MCF 10A (cell line): ENCODE measurements at places on chromosomes 6 and 20.

GRCh38 chr20:17771206-17772004, 71.6 kb downstream of the BANF2 start:
- DNase-seq = no peak

- no peak for DNase-seq
These were observed 15.8 kb downstream of the ADNP start for GRCh38 chr20:50915424-50915823.

DNA sequence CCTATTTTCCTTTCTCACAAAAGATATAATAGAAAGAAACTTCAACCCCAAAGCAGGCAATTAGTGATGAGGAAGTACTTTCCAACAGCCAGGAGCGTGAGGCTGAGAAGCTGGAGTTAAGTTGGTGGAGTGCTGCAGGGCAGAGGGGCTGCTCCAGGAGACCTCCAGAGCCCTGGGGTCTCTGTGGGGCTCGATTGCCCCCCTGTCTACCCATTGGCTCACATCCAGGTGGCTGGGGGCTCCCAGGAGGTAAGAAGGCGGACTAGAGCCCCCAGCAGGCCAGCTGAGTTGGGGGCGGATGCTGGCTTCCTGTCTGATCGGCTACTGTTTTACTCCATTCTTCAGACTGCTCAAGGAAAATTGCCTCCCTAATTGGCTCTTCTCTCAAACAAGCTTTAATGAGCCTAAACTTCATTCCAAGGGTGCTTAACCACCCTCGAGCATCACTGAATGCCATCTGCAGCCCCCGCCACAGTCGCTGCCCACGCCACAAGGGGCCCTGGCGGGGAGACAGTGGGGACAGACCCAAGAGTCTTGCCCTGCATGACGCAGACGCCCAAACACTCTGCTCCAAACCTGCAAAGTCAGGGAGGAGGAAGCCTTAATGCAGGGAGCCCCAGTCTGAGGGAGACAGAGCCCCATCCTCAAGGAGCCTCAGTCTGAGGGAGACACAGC, 78.6 kb downstream of the MDGA1 start:
- DNase-seq = no peak

- no peak for DNase-seq
These were observed 42.2 kb upstream of the FOXP4 start for GRCh38 chr6:41503827-41504465.

GRCh38 chr6:53134601-53135235, 13.9 kb downstream of the GCM1 start:
- no peak for DNase-seq

DNA sequence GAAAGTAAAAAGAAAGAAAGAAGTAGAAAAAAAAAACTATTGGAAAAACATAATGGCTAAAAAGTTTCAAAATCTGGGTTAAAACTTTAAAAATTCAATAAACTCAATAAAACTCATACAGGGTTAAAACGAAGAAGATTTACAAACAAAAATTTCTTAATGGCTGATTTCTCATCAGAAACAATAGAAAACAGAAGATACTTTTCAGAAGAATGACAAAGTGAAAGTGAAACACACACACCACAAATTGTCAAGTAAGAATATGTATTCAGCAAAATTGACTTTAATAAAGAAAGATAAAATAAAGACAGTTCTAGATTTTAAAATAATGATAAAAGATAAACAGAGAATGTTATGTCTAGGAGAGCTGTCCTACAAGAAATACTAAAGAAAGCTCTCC, 618.9 kb upstream of the GJE1 start:
- DNase-seq = no peak

DNA sequence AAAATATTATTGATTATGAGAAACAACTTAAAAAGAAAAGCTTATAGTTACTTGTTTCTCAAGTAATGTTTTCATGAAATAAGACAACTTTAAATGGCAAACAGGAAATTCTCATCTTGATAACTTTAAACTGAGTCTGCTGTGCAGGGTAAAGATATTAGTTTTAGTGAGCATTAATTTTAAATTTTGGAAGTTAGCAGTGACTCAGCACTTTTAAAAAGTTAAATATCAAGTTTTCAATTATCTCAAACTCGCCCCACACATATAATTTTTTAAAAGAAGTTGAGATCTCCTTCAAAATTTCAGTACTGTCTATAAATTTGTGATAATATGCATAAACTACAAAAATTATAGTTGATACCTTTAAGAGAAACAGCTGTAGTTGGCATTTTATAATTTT, 337.3 kb upstream of the NT5E start:
- no peak for DNase-seq

DNA sequence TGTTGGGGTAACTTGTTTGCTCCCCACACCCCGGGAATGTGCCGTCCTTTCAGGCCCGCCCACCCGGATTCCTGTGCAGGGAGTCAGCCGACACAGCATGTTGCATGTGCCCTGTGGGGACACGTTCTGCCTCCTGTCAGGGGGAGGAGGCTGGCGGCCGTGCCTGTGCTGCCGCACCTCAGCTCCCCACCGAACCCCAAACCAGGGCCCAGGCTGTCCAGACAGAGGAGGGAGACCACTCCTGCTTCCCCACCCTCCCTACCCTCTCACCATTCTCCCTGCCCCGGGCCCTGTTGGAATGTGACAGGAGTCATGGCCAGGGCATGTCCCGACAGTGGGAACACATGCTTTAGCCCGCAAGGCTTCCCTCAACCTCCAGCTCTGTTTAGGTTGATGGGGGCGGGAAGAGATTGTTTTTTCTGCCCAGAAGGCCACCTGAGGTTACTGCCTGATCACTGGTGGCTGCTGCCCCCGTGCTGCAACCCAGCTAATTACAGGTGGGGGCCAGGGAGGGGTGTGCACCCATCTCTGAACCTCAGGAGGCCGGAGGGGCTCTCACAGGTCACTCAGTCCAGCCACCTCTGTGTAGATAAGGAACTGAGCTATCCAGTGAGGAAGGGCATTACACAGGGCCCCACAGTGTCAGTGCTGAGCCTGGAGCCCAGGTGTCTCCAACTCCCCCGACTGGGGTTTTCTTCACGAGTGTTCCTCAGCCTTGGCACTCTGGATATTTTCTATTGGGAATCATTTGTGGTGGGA, 13.6 kb downstream of the LRRC73 start:
- DNase-seq = peak; percentile 88

DNA sequence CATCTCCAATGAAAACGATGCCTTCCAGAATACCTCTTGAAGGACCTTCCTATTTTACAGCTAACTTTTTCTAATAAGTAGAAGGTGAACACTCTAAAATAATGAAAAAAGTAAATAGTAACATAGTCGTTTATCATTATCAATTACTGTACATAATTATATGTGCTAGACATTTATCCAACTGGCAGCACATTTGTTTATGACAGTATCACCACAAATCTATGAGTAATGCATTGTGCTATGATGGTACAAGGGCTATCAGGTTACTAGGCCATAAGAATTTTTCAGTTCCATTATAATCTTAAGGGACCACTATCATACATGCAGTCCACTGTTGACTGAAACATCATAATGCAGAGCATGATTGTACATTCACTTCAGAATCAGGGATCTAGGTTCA, 68.4 kb downstream of the ATG5 start:
- peak; percentile 25 for DNase-seq

- DNase-seq = no peak
These were observed 152.6 kb upstream of the EXOC2 start for GRCh38 chr6:845566-845965.

DNA sequence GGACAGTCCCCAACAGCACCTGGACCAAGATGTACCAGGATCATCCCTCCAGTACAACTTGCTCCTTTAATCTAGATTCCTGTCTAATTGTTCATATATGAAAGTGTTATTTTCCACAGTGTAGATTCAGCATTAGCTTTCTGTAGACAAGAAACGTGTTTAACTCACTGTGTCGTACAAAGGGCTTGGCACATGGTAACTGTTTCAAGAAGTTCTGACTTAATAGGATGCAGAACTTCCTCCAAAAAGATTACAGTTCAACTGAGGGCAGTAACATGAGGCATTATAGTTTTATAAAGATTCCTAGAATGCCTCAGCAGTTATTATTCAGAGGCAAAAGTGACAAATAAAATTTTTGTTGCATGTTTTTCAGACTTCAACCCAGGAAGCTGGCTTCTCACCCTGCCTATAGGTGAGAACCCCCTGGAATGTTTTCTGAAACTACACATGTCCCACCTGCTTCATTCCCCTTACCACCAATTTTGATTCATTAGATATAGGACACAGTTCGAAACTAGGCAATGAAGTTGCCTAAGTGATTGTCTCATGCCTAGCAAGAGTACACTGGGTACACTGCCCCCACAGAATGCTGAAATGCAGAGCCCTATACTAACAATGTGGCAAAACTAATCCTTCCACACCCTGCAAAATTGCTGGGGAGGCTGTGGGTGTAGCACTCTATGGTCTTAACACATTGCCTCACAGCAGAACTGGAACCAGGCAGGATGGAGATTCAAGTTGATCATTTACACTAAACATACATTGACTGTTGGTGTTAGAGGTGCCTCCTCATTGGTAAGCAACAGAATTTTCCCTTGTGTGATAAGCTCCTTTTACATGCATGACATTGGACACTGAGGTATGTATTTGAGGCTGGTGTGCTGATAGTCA, 22.6 kb upstream of the SH3BGRL2 start:
- no peak for DNase-seq

DNA sequence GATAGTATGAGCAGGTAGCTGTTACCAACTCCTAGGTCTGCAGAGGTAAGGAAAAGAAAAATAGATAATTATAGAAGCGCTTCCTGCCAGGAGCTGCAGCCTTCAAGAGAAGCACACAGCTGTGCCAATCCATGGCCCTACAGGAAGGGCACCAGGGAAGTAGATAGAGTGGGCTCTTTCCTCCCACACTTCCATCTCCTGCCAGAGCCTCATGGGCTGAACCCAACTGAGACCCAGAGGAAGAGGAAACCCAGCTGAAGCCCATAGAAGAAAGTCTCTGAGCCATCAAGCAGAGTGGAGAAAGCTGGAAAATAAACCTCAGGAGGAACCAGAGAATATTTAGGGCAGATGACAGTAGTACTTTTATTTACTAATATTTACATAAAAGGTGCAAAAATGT, 146.7 kb upstream of the ATXN1 start:
- DNase-seq = no peak

DNA sequence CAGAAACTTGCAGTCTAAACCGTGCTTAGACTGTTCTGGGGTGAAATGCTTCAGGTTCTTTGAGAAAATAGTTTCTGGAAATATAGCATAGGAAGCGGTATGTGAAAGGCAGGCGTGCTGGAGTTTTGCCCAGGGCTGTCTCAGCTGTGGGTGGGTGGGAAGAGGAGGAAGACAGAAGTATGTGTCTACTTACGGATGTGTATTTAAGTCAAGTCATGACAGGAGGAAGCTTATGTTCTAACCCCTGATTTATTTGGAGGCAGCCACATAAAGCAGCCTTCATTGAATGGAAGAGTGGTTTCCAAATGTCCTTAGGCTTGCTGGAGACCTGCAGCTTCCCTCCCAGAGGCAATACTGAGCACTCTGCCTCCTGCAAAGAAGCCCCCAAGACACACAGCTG, 345.8 kb upstream of the PRND start:
- peak; percentile 27 for DNase-seq

- no peak for DNase-seq
These were observed 596.1 kb upstream of the NRSN1 start for GRCh38 chr6:23529902-23530301.

- no peak for DNase-seq
These were observed 454.4 kb downstream of the MAFB start for GRCh38 chr20:40234593-40234992.

DNA sequence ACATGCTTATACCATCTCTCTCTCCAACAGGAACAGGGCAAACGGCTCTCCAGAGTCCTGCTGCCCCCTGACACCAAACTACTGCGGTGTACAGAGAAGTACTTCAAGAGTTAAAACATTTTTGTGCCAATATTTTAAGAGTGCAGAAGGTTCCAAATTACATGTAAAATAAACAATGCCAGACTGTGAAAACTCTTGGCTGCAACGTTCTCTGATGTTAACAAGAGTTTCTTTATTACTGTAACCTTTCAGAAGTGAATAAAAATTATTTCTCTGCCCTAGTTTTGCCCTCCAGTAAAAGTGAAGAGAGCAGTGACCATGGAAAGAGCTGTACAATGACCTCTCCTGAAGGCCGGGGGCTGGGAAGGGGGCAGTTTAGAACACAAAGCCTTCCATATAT, 41.4 kb upstream of the FAM83C start:
- no peak for DNase-seq

- DNase-seq = no peak
These were observed 84.1 kb downstream of the TNFAIP3 start for GRCh38 chr6:137951064-137951597.

DNA sequence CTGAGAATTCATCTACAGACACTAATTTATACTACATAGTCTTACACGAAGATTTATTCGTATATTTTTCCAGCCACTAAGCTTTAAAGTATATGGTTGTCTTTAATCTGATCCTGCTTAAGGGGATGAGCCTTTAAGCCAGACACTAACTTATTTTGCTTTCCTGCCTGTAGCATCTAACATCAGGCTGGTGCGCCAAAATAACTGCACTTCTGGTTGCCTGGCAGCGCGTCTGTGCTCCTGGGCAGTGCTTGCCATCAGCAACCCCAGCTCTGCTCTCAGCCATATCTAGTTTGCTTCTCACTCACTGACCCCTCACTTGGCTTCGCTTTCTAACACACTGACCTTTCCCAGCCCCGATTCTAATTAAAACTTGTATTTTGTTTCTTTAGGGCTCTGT, 21.8 kb downstream of the HMGCLL1 start:
- DNase-seq = no peak

- no peak for DNase-seq
These were observed 169.3 kb upstream of the BTBD3 start for GRCh38 chr20:11748436-11748835.

DNA sequence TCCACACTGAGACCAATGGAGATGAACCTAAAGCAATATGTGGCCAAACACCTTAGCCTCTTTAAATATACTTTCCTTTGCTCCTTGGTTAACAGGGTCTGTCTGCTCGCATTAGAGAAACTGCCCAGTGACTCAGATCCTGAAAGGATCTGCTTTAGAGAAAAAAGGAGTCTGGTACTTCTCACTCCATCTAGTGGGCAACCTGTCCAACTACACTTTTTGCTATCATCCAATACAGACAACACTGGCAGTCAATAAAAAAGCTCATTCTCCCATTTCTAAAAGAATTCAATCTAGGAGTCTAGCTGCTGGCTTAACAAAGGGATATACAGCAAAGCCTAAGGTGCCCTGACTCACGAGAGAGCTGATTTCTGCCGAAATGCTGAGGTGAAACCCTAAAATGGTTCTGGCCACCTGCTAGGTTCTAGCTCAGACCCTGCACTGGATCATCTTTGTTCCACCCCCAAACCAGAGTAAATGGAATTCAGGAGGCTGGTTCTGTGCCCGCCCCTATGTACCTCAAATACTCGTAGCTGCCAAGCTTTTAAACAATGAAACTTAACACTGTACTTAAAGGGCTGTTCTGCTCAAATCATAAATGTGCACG, 11.5 kb downstream of the GNL1 start:
- DNase-seq = peak; percentile 68

- DNase-seq = no peak
These were observed 250.4 kb downstream of the CDH4 start for GRCh38 chr20:61502433-61502832.
